ENCODE measurements at places on chromosomes 2 and 18. TPM values are rescaled to one million over a fixed set of nuclear protein-coding genes. Genes with fewer than 3 reads are reported as not detected.
A peak's percentile ranks its signal among the peaks of the same experiment; 100 is the strongest.

The WBP1 gene
- total RNA-seq = 61.6 TPM

DNA sequence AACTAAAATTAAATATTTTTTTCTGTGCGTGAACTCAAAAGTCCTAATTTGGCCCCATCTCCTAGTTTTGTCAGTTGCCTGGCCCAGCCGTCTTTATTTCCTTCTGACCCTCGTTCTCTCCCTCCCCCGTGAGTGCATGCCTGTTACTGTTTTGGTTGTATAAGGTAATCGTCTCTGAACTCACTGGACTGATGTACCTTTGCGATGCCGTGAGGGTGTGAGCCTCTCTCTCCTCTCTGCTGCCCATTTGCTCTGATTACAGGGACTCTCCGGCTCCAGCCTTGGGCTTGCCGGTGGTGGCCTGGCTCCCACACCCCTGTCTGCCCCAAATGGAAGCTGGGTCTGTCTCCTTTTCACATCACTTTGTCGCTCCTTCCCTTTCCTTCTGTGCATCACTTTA, 66.5 kb upstream of the RBM44 start:
- DNase-seq = no peak

GRCh38 chr2:120910956-120911951, 175.6 kb downstream of the GLI2 start:
- peak; percentile 30 for DNase-seq

GRCh38 chr2:223826995-223827394, 10.4 kb downstream of the AP1S3 start:
- no peak for DNase-seq

- DNase-seq = no peak
Measured at GRCh38 chr18:64091526-64091925, 57.4 kb downstream of the LINC00305 start.

- DNase-seq = peak; percentile 30
Measured at GRCh38 chr2:85743304-85743978, 10.3 kb upstream of the ATOH8 start.

DNA sequence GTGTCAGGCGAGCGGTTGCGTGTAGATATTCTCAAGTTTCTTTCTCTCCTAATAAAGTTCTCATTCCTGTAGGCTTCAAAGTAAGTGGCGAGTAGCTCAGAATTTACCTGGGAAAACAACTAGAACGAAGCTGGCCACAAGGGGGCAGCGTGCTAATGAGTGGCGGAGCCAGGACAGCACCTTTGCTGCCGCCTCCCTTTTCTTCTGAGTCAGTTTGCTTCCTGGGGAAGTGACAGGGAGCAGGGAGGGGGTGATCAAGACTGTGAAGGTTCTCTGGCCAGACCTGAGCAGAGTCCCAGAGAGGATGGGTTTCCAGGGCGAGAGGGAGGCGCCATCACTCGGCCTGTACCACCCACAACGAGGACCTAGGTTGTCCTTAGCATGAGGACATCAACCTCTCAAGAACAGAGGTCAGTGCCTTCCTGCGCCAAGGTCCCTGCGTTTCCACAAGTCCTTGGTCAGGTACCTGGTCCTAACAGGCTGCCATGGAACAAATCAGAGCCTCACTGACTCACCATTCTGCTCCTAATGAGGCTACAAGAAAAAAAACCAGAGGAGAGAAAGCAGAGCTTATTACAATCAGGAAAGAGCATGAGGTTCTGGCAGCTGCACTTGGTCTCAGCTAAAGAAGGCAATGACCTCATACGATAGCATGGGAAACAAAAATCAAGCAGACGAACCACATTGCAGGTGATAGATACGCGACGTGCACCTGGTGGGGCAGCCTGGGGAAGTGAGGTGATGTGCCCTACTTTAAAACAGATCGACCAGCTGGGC, 98.7 kb downstream of the PLB1 start:
- DNase-seq = peak; percentile 94

The PIKFYVE gene
- total RNA-seq = 26.4 TPM

The CD226 gene
- total RNA-seq = 0.85 TPM

GRCh38 chr18:74906184-74906583, 302.8 kb downstream of the PTGR3 start:
- peak; percentile 3 for DNase-seq

DNA sequence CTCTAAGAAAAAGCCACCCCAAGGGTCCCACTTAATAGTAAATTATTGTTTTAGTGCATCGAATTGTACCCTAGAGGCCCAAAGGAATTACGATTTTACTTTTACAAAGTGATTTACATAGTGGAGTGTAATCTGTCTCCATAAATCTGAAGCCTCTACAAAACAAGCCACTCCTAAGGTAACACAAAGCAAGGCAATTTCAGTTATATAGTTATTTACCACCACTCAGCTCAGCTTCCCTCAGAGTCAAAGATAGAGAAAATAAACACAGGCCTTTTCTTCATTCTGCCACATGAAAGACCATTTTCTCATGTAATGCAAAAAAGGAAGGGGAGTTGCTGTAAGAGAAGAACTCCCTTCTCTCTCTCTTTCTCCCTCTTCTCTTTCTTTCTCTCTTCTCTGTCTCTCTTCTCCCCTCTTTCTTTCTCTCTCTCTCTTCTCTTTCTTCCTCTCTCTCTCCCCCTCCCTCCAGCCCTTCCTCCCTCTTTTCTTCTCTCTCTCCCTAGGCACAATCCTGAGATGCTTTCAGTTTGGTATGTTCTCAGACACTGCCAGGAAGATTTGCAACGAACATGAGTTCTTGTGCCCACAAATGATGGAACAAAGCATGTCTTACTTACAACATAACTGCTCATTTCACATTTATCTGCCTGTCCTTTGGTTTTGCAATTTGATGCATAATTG, 264.5 kb downstream of the BCL2 start:
- DNase-seq = no peak

DNA sequence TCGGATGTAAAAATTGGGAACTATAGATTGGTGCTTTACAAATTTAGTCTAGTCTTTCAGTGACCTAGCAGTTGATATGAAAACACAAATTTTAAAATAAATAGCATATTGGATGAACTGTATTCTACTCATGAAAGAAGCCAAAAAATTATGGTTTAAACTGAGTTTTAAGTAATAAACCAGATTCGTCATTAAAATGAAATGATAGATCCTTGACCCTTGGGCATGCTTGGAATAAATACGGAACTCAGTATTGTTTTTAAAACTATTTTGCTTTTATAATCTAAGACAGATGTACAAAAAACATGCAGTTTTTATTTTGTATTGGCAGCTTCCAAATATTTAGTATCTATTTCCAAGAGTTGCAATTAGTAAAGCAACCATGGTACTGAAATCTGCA, 34.6 kb upstream of the TBR1 start:
- DNase-seq = no peak

- DNase-seq = no peak
Measured at GRCh38 chr2:101002562-101003277, 631 bp downstream of the RPL31 start.

- no peak for DNase-seq
Measured at GRCh38 chr2:68756178-68756577, 21.6 kb downstream of the ARHGAP25 start.

The HRH4 gene
- 0.09 TPM for total RNA-seq

GRCh38 chr18:25608091-25608490, 256.1 kb upstream of the ZNF521 start:
- no peak for DNase-seq

DNA sequence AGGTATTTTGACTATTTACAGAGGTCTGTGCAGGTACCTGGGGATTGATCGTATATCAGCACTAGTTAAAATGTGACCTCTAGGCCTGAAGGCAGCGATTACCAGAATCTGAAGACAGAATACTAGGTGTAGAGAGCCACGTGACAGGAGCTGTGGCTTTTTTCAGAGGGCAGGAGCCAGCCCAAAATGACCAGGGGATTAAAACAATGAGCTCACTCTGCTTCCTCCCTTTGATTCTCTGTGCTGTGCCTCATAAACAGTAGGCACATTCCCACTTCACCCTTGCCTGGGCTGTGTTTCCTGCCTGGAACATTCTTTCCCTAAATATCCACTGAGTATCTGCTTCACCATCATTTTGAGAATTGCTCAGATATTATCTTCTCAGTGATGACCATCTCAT, 15.2 kb downstream of the ITGAV start:
- DNase-seq = no peak

The TUBA3E gene
- total RNA-seq = not detected

DNA sequence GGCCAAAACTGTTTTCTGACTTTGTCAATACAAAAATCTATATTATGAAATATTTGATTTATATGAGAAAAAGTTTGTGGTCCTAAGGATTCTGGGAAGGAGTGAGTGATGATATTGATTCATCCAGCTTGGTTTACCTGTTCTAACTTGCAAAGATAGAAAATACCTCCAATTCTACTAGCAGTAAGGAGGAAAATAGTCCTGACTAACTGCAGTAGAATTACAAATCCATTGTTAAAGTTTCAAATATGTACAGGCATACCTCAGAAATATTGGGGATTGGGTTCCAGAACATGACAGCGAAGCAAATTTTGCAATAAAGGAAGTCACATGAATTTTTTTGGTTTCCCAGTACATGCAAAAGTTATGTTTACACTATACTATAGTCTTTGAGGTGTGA, 158.8 kb upstream of the CYRIA start:
- no peak for DNase-seq

DNA sequence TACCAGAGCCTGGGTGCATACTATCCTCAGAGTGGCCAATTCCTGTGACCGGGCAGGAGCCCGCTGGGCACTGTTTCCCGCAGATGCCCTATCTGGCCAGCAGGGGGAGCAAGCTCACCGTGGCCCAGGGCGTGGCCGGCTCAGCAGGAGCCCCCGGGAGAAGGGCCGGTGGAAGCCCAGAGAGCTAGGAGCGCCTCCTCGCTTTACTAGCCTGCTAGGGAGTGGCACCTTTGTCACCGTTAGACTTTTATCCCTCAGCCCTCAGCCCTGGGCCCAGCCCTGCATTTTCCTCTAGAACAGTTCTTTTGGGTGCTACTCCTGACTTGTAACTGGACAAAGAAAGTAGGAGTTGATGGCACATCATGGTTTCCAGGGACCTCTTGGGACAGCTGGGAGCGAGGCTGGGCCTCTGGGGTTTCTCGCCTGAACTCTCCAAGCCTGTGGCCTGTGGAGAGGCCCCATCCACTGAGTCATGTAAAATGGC, 24.0 kb downstream of the TMEM177 start:
- DNase-seq = peak; percentile 83

The ASIC4 gene
- 0.17 TPM for total RNA-seq

DNA sequence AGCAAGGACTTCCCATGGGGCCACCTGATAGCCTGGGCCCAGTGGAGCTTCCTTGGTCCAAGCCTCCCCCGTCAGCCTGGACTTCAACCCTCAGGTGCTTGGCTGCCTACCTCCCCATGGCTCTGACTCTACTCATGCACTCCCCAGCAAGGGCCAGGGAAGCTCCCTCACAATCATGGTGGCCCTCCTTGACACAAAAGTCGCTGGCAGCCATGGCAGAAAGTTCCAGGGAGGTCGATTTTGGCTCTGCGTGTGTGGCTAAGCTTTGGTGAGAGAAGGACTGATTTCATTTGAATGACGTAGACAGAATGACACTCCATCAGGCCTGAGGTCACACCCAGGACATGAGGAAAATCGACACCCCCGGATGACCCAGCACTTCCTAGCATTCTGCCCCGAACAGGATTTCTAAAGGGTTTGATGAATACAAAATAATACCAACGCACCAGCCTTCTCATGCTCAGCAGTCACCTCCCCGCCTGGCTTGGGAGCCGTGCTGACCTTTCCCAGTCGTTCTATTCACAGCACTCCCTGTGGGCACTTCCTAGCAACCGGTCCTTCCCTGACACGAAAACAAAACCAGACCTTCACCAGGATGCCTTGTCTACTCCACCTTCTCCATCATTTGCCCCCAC, 52.7 kb downstream of the LBH start:
- no peak for DNase-seq

- DNase-seq = no peak
Measured at GRCh38 chr2:233329489-233330135, 22.0 kb downstream of the SAG start.

GRCh38 chr2:37472959-37473358, 128.5 kb downstream of the QPCT start:
- peak; percentile 30 for DNase-seq

The EFEMP1 gene
- 14.7 TPM for total RNA-seq

The UBE2F gene
- total RNA-seq = 40.1 TPM

The TRMT61B gene
- total RNA-seq = 17.0 TPM

The NMUR1 gene
- total RNA-seq = not detected

DNA sequence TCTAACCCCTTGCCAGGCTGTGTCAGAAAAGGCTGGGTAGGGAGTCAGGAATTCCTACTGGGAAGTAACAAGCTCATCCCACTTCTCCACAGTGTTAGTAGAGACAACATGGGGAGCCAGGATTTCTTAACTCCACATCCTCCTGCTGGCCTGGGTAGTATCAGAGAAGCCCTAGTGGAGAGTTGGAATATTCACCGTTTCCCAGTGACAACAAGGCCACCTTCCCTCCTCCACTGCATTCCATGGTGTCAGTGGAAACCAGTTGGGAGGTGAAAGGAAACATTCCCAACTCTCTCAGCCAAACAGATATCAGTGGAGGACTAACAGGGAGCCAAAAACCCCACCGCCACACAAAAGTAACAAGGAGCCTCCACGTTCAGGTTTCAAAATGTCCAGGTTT, 41.2 kb downstream of the SRD5A2 start:
- no peak for DNase-seq

The SCYGR4 gene
- not detected for total RNA-seq

- peak; percentile 69 for DNase-seq
Measured at GRCh38 chr2:235263205-235264120, 230.4 kb upstream of the AGAP1 start.

- no peak for DNase-seq
Measured at GRCh38 chr2:54483426-54483825, 27.3 kb downstream of the SPTBN1 start.

GRCh38 chr2:128754246-128754724, 435.6 kb upstream of the HS6ST1 start:
- DNase-seq = no peak

The PFN4 gene
- 0.64 TPM for total RNA-seq

DNA sequence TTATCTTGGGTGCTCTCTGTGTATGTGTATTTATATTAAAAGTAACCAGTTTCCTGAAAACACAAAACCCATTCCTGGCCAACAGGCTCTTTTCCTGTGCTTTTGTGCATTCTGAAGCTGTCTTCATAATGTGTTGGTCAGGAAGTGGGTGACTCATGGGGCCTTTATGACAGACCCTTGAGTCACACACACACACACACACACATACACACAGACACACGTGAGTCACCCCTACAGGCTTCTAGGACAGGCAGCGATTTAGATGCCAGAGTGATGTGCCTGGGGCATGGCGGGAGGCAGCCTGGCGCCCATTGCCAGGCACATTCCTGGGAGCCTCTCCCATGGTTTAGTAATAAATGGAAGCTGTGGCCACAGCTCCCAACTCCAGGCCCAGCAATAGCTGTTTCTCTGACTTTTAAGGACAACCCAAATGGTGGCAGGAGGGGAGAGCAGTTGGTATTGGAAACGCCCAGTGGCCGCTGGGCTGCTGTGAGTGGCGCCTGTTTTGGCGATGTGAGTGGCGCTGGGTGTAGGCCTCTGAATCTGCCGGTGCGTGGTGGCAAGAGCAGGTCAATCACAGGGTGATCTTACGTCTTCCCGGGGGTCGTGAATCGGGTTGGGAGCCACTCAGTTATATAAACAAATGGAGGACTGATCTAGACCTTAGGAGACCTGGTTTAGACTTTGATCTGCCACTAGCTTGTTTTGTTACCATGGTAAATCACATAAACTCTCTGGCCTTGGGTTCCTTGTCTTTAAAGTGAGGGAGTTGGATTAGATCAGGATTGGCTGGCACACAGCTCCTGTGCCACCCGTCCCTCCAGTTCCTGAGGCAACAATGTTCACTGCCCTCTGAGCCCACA, 150.7 kb upstream of the DLX2 start:
- DNase-seq = peak; percentile 81

Measured in Calu3 (cell line).